Sigmoid colon (tissue), 7 donors: ENCODE measurements at places on chromosomes 3 and 15.
A peak's percentile ranks its signal among the peaks of the same experiment; 100 is the strongest.

DNA sequence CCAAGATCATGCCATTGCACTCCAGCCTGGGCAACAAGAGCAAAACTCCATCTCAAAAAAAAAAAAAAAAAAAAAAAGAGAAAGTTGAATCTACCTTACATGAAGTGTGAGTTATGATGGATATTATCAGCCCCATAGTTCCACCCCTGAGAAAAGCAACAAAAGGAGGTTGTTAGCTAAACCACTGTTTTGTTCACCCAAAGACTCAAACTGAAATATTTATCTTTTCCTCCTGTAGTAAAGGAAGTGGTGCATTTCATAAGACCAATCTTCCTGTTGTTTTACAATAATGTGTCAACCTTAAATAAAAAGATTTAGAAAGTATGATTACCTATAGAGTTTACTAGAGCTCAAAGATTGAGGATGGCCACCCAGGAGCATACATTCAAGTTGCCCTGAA, 18.7 kb upstream of the TRMT10C start:
- no peaks in the 10 kb centered on the region for H3K36me3 ChIP-seq
- H3K4me1 ChIP-seq: no peaks in the 10 kb centered on the region
- DNase-seq: no peak
- H3K4me3 ChIP-seq: no peak overlapping the region
- no peaks in the 10 kb centered on the region for H3K27me3 ChIP-seq

- DNase-seq: no peak
- H3K4me3 ChIP-seq: no peak overlapping the region
- H3K36me3 ChIP-seq: no peaks in the 10 kb centered on the region
- no peaks in the 10 kb centered on the region for H3K4me1 ChIP-seq
- no peak overlapping the region for H3K27ac ChIP-seq
- H3K27me3 ChIP-seq: no peaks in the 10 kb centered on the region
Observed at GRCh38 chr15:38176155-38176554, 76.5 kb upstream of the SPRED1 start.

GRCh38 chr3:160471892-160472291, 22.3 kb upstream of the TRIM59 start:
- no peaks in the 10 kb centered on the region for H3K36me3 ChIP-seq
- no peaks in the 10 kb centered on the region for H3K4me1 ChIP-seq
- DNase-seq: no peak
- H3K27me3 ChIP-seq: no peaks in the 10 kb centered on the region

DNA sequence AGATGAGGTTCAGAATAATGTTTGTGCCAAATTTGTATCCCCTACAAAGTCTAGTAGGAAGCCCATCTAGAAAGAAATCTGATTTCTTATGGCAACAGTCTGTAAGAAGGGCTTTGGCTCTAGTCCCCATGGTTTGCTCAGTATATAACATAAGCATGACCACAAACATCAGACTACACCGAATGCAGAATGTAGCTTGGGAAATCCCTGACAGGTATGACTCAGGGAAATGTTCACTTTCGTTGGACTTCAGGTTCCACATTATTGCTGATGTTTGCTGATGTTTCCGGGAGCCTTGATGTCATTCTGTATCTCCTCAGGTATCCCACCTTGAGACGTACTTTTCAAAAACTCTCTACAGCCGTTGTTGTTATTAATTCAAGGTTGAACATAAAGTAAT, 304.4 kb upstream of the TGFBR2 start:
- no peak for DNase-seq
- H3K27ac ChIP-seq: no peak overlapping the region
- no peaks in the 10 kb centered on the region for H3K27me3 ChIP-seq
- H3K36me3 ChIP-seq: no peaks in the 10 kb centered on the region

DNA sequence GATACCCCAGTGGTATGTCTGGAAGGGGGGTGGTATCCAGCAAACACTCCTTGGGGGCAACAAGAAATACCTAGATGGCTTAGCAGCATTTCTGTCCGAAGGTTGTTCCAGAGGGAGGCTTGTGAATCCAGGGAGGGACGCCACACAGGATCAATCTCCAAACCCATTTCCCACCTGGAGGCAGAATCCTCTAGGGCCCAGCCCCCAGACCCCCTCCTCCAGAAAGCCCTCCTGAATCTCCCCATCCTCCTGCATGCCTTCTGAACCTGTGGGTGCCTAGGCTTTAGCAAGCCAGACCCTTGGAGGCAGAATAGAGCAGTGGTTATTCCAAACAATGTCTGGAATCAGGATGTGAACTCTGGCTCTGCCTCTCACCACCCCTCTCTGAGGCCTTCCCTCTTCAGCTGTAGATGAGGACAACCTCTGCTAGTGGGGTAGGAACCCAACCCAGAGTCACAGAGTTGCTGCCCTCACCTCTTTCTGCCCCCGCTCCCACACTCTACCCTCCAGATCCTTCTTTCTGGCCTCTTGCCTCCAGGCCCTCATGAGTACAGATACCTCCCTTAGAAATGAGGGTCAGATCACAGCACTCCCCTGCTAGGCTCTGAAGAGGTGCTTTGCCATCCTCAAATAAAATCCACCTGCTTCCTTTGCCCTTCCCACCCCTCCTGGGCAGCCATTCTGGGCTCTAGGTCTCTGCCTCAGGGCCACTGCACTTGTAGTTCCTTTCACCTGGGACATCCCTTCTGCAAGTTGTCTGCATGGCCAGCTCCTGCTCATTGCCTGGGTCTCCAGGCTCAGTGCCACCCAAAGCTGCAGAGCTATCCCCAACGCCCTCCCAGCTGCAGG, 8.1 kb downstream of the CISH start:
- no peaks in the 10 kb centered on the region for H3K27me3 ChIP-seq
- peak overlapping the region; percentile 95 for H3K27ac ChIP-seq
- no peak for DNase-seq

GRCh38 chr3:18716101-18716500, 291.0 kb upstream of the SATB1 start:
- no peaks in the 10 kb centered on the region for H3K4me1 ChIP-seq
- H3K36me3 ChIP-seq: no peaks in the 10 kb centered on the region
- H3K27me3 ChIP-seq: no peaks in the 10 kb centered on the region
- H3K4me3 ChIP-seq: no peak overlapping the region
- H3K27ac ChIP-seq: no peak overlapping the region
